ENCODE measurements at places on chromosomes 6 and 20. TPM values are rescaled to one million over a fixed set of nuclear protein-coding genes. Genes with fewer than 3 reads are reported as not detected.

PSMB9 gene
- total RNA-seq = 34.1 TPM

ENPP5 gene
- total RNA-seq = 1.4 TPM

TRAPPC3L gene
- not detected for total RNA-seq

ECT2L gene
- total RNA-seq = not detected

TBXT gene
- not detected for total RNA-seq

CCDC170 gene
- 0.10 TPM for total RNA-seq

SLC26A8 gene
- total RNA-seq = not detected

ARHGAP40 gene
- total RNA-seq = not detected

LTB gene
- total RNA-seq = 0.52 TPM

OR2H1 gene
- total RNA-seq = not detected

DNA sequence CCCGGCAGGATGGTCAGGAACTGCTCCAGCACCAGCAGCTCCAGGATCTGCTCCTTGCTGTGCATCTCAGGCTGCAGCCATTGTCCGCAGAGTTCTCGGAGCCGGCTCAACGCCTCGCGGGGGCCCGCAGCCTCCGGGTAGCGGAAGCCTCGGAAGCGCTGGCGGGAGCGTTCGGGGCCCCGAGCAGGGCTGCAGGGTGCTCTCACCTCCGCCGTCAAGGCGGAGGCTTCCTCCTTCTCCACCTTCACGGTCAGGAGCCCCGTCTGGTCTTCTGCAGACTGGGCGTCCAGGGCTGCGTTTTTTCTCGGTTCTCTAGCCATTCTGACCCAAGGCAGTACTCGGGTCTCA lies 434 bp downstream of the ZKSCAN4 start:
- no peak for DNase-seq

- DNase-seq = no peak
These were observed 248.2 kb downstream of the KHDC1L start for GRCh38 chr6:72977114-72977513.

DNA sequence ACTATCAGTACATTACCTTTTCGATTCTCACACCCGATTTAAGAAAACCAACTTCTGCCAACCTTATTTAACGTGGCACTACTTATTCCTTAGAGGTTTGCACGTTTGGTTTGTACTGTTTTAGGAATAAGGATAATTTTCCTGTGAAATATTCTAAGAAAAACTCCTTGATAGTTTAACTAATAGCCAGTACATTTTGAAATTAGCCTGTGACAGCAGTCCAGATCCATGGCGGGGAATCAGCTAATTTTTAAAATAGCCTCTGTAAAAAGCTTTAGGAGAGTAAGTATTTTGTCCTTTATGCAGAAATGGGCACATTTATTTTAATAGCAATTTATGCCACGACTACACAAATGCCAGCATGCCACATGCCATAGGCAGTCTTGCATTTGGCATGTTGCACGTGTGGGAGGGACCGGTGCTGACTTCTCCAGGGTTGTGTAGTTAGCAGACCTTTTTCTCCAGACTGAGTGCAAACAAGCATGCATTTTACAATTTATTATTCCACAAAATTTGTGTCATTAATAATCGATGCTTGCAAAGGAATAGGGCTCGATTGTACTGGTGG lies 6.2 kb downstream of the FOXC1 start:
- DNase-seq = no peak

GRCh38 chr20:53162251-53162835 lies 190.2 kb downstream of the TSHZ2 start:
- peak; percentile 91 for DNase-seq

DNA sequence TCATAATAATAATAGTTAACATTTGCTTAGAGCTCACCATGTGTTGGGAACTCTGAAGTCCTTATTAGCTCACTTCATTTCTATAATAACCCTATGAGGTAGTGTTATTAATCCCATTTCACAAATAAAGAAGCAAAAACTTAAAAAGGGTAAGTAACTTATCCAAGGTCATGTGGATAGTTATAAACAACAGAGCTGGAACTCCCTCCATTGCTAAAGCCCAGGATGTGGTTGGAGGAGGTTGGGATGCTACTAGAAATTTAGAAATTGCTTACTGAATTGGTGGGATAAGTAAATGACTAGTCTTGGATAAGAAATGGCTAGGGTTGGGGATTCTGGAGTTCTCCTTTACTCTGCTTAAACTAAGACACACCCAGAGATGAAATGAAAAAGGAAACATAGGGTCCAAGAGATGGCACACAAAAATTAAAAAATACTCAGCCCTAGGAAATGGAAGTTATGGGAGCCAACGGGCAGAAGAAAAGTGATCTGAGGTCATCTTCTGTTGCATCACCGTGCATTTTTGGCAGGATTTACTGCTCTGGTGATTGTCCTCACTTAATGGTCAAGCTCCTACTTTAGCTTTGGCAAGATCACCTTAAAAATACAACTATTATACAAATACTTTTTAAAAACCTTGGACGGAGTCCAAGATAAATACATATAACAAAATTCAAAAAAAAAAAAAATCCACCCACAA lies 7.7 kb upstream of the CLIC5 start:
- peak; percentile 22 for DNase-seq

DNA sequence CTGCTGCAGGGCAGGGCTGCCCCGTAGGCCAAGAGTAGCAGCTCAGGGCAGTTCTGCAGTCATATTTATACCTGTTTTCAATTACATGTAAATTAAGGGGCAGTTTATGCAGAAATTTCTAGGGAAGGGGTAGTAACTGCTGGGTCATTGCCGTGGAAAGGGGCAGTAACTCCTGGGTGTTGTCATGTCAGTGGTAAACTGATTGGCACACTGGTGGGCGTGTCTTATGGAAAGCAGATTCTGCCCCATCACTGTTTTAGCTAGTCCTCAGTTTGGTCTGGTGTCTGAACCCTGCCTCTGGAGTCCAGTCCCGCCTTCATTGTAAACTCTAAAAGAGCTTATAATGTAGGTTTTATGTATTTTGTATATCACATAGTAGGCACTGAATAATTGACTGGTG lies 22.1 kb downstream of the MAP3K4 start:
- no peak for DNase-seq

- DNase-seq = no peak
These were observed 57.2 kb downstream of the ZNF292 start for GRCh38 chr6:87212596-87212995.

- peak; percentile 79 for DNase-seq
These were observed 27.2 kb upstream of the EFHC1 start for GRCh38 chr6:52392944-52393343.

- DNase-seq = no peak
These were observed 27.1 kb downstream of the BCAS1 start for GRCh38 chr20:54043076-54043967.

GRCh38 chr6:44917430-44917829 lies 410.7 kb upstream of the RUNX2 start:
- no peak for DNase-seq

- DNase-seq = no peak
These were observed 14.5 kb downstream of the BRD2 start for GRCh38 chr6:32982702-32983492.

DNA sequence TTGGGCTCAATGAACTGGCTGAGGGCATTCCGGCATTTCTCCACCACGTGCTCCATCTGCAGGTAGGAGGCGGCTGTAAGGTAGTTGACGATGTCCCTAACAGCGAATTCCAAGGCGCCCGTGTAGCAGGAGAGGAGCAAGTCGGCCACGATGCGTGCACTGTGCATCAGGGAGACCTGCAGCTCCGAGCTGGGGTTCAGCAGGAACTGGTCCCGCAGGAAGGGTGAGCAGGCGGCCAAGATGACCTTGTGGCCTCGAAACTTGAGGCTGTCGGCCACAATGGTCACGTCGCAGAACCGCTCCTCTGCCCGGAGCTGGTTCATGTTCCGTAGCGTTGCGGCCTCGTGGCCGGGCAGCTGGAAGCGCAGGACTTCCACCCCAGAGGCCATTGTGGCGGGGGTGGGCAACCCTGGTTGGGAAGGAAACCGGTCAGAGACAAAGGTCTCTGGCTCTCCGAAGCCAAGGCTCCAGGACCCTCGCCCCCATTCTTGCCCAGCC lies 920 bp downstream of the ZBTB12 start:
- no peak for DNase-seq

DNA sequence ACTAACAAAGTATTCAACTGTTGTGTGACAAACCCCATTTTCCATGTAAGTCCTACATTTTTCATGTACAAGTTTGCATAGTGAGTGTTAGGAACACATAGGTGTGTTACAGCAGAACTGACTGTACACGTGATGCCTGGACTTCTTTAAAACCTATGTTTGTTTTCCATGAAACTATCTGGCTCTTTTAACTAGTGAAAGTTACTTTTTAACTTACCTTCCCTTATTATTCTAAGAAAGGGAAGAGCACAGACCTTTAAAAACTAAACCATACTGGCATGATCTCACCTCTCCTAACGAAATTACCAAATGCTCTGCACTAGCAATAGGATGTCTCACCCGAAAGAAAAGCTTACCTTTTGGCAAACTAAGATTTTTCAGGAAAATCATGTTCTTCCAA lies 87.8 kb downstream of the CENPW start:
- DNase-seq = no peak

DNA sequence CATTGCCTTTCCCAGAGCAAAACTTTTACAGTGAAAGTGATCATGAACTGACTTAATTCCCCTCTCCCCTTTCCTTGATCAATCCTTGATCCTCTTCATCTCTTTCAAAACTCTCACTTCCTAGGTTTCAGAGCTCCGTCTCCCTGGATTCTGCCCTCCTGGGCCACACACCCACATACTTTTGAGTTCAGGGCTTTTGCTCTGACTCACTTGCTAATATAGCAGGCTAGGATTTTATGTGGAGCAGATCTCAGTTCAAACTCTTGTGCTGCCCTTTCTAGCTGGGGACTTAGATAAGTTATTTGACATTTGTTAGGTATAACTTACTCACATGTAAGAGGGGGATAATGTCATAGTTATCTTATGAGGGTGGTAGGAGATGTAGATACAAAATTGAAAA lies 109.1 kb upstream of the MLIP start:
- peak; percentile 9 for DNase-seq

Data from astrocyte (in vitro differentiated cells and primary cell).